OCI-M1 (cell line): ENCODE measurements at places on chromosomes 1 and 21.
A peak's percentile ranks its signal among the peaks of the same experiment; 100 is the strongest.

- DNase-seq: no peak
Observed at GRCh38 chr1:203867802-203868201, 6.4 kb downstream of the SNRPE start.

DNA sequence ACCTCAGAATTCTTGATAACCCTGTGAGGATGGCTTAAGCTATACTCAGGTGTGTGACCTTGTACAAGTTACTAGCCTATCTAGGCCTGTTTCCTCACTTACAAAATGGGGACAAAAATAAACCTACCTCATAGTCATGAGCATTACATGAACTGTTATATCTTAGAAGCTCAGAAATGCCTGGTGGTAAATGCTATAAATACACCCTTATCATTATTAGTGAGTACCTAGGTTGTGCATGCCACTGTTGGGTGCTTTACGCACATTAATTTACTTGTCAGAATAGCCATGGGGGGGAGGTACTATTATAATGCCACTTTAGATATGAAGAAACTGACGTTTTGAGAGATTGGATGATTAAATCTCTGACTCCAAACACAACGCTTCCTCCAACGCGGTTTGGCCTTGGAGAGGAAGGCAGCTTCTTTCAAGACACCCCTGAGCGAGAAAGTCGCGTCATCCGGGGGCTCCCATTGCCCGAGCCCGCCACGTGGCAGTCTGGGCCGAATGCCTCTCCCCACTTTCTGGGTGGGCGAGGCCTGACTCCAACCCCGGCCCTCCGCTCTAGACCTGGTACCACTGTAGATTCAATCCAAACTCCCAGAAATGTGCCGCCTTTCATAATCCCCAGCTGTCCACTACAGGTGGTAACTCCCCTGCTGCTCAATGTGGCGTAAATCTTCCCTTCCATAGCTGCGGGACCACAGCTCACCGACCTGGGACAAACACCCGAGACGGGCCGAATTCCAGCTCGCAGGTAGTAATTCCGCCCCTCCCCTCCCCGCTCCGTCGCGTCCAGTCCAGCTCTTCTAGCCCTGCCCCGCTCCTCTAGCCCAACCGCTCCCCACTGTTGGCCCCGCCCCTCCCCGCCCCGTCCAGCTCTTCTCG is 771 bp upstream of the RAD54L start:
- DNase-seq: peak; percentile 98

DNA sequence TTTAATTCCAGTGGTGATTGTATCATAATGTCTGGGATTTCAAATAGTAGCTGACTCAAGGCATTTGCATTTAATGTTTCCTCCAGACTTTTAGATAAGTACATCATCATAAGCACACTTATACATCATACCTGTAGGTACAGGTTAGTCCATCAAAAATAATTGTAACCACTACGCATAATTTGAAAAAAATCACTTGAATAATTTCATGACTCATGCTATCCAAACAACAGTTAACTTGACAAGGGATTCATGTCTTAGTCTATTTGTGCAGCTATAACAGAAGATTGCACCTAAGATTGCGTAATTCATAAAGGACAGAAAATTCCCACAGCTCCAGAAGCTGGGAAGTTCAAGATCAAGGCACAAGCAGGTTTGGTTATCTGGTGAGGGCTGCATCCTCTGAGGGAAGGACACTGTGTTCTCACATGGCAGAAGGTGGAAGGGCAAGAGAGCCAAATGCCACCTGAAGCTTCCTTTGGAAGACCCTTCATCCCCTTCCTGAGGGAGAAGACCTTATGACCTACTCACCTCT is 801.7 kb upstream of the BRINP3 start:
- no peak for DNase-seq

GRCh38 chr1:59486615-59487014 is 189.7 kb downstream of the FGGY start:
- DNase-seq: no peak

DNA sequence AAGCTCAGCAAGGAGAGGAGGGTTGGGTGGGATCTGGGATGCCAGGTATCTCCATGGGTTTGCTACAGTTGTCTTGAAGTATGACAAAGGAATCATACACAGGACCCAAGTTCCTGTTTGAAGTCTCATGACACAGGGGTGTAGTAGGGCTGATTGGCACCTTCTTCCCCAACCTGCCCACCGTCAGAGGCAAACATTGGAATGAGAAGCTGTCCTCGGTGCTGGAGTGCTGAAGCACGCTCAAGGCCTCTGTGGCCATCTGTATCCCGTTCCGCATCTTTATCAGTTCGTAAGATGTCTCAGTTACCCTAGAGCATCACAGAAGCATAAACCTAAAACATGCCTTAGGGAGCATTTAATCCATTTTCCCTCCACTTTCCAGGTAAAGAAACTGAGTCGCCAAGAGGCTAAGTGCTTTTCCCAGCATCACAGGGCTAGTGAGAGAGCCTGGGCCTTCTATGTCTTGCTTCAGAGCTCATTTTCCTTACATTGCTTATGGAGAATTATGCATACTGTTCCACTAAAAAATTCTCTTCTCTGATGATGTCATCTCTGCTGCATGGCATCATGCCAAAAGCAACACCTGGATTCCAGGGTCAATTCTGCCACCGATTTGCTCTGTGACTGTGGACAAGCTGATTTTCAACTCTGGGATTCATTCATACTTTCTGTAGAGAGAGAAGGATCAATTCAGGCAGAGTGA is 34.2 kb downstream of the VWA5B1 start:
- DNase-seq: no peak

DNA sequence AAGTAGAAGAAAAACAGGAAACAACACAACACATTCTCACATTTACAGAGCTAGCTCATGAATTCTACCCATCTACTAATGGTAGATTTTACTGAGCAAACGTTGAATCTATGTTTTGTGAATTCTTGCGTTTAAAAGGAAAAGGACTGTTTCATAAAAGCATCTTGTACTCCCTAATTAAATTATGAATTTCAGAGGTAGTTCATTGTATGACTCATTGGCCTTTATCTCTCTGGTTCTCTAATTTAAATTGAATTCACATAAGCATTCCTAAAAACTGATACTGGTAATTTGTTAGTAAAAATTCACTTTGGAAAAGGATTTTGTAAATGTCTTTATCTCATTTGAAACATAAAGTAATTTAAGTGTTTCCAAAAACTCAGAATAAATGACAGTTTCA is 687.3 kb downstream of the BRINP3 start:
- no peak for DNase-seq

DNA sequence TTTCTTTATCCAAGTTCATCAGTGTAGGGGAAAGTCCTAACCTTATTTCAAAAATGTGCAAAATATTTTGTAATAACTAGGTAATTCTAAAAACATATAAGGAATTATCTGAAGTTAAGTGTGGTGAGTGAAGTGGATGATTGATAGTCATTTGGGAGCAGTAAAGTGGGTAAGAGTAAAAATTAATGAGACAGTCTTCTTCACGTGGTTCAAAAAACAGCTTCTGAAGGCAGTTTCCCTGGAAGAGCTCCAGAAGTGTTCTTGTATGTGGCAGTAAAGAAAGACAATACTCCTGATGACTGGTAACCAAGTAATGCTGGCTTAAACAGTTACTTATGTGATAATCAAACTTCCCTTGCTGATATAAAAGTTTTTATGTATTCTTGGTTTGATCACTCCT is 50.3 kb downstream of the LEPR start:
- DNase-seq: no peak

- DNase-seq: no peak
Observed at GRCh38 chr1:192386051-192386650, 69.4 kb downstream of the RGS21 start.

GRCh38 chr21:35521293-35521692 is 472.2 kb upstream of the RUNX1 start:
- DNase-seq: no peak

DNA sequence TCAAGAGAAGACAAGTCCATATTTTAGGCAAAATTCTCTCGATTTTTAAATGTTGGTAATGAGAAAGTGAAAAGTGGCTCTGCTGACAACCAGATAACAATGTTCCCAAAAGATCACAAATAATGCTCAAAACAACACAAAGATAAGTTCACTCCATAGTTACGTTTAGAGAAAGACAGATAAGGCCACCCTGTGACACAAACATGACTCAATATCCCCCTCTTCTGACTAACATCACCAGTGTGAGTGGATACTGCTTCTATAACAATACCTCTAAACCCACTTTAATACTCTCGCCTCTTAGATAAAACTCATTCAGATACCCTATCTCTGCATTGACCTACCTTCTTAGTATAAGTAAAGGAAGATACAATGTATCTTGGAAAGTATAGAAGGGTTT is 51.2 kb upstream of the RGS7 start:
- peak; percentile 46 for DNase-seq
